Right ventricle myocardium superior (tissue), 1 donor: ENCODE measurements at places on chromosomes 5 and 9.

- no peak for DNase-seq
Observed at GRCh38 chr5:148499452-148499851, 115.7 kb downstream of the FBXO38 start.

DNA sequence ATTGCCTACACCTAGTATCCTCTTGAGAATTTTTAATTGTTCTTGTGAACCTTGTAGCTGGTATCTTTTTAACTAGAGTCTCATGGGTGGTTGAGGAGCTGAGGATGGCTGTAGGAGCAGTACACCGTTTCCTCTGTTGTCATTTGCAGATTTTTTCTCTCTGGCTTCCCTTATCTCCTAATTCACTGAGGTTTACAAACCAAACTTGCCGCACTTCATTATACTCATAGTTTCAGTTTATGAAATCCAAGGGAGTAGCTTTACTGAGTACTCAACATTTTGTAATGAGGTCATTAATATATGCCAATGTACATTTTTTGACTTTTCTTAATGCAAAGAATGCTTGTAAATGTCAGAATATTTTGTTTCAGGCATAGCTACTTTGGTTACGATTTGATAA is 154.2 kb downstream of the CCDC171 start:
- DNase-seq: no peak

GRCh38 chr9:111561165-111561719 is 36.3 kb downstream of the ZNF483 start:
- DNase-seq: no peak

- no peak for DNase-seq
Observed at GRCh38 chr5:153937661-153938060, 101.0 kb downstream of the FAM114A2 start.

DNA sequence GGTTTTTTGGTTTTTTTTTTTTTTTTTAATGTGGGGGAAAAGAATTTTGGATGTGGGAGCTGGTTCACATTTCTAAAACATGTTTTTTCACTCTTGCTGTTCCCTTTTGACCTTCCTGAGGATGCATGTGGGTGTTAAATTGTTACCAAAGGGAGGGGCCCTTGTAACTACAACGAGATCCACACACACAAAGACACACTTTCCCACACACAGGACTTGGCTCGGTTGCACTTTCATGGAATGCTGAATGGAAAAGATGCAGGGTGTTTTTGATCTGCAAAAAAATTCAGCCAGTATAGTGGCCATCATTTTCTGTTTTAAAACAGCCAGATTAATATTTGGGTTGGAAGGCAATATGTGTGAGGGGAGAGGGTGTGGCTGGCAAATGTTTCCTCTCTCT is 576.9 kb downstream of the EBF1 start:
- no peak for DNase-seq

GRCh38 chr5:76952795-76953536 is at the start of gene CRHBP:
TSS of gene CRHBP (plus strand) at chr5:76953045. CDS start at chr5:76953135, 90 bp downstream.
- no peak for DNase-seq

DNA sequence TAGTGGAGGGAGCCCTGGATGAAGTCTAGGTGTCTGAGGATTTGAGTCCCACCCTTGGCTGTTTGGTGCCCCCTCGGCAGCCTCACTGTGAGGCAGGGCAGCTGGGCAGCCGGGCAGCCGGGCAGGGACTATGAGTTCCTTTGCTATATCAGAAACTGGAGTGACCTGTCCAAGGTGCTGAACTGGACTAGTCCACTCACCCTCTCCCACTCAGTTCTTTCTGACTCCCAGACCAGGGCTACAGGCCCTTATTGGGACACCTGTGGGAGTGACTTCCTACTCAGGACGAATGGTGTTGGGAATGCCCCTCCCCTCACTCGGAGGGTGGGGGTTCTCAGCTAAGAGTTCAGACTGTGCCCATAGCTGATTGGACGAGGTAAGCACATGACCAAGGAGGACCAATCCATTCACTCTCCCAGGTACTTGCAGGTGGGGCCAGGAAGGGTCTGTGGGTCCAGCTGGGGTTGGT is 34.1 kb upstream of the RAPGEF1 start:
- no peak for DNase-seq

DNA sequence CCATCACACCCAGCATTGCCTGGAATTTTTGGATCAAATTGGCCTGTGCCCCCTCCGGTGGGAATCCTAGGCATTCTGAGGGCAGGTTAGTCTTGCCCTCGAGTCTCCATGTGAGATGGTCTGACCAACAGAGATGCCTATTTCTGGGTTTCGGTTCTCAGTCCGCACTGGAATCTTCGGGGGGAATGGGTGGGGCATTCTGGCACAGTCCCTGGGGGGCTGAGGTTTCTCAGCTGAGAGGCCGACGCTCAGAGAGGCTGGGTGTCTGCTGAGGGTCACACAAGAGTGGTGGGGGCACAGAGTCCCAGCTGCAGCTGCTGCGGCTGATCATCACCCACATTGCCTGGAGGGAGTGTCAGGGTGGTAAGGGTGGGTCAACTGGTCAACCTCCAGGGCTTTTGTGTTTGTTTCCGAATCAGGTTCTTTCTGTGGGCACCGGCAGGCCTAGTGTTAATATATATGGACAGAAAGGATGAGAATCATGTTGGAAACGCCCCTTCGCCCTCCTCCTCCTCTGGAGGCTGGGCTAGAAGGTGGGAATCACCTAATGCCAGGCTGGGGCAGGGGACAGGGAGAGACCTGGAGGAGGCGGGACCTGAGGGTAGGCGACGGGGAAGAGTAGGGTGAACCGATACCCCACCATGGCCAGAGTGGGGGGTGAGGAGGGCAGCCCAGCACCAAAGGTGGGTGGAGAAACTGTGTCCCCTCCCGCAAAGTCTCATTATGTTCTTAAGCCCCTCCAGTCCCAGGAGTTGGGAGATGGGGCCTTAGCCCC is 149.5 kb upstream of the PHYKPL start:
- no peak for DNase-seq

DNA sequence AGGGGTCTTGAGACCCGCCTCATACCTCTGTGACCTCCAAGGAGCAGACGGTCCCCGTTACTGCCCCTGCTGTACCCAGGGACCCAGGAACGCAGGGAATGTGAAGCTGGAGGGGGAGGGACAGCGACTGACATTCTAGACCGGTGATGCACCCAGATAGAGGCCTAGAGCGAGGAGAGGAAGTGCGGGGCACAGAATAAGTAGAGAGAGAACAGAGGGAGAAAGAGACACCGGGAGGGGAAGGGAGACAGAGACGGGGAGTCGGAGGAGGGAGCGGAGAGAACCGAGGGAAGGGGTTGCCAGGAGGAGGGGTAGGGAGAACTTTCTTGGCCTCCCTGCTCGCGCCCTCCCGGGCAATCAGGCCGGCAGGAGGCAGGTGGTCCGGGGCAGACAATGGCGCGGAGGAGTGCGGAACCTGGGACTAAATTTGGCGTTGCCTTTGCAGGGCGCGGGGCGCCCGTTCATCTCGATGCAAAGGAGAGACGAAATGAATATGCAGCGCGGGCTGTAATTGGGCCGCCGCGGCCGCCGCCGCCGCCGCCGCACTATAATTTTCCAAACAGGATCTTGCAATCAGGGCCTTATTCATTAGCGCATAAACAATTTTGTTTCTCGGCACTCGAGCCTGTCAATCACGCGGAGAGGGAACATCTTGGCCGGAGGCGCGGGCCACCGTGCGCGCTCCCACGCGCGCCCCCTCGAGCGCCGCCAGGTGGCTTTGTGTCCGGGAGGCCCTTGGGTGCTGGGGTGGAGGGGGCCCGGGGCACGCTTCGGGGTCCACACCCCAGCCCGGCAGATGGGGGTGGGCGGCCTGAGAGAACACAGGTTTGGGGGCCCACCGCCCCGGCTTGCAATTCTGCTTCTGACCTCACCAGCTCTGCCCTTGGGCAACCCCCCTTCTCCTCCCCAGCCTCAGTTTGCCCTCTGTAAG is 33.0 kb downstream of the NDUFA8 start:
- no peak for DNase-seq

DNA sequence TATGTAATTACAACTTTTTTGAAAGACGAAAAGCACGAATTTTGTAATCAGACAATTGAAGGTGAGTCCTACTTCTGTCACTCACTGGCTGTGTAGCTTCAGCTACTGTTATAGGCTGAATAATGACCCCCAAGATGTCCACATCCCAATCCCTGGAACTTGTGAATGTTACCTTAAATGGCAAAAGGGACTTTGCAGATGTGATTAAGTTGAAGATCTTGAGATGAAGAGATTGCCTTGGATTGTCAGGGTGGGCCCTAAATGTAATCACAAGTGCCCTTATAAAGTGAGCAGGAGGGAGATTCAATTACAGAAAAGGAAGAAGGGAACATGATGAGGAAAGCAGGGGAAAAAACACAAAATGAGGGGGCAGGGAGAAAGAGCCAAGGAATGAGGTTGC is 326.2 kb upstream of the MSX2 start:
- no peak for DNase-seq

DNA sequence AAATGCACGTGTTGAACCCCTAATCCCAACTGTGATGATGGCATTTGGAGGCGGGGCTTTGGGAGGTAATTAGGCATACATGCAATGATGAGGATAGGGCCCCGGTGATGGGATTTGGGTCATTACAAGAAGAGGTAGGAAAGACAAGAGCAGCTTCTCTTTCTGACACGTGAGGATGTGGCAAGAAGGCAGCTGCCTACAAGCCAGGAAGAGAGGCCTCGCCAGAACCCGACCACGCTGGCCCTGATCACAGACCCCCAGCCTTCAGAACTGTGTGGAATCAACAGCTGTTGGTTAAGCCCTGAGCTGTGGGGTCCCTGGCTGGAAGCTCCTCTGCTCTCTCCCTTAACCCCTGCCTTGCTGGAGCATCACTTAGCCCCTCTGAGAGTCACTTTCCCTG is 57.5 kb downstream of the COL23A1 start:
- no peak for DNase-seq

- no peak for DNase-seq
Observed at GRCh38 chr9:26158631-26159150, 480.4 kb upstream of the TUSC1 start.

DNA sequence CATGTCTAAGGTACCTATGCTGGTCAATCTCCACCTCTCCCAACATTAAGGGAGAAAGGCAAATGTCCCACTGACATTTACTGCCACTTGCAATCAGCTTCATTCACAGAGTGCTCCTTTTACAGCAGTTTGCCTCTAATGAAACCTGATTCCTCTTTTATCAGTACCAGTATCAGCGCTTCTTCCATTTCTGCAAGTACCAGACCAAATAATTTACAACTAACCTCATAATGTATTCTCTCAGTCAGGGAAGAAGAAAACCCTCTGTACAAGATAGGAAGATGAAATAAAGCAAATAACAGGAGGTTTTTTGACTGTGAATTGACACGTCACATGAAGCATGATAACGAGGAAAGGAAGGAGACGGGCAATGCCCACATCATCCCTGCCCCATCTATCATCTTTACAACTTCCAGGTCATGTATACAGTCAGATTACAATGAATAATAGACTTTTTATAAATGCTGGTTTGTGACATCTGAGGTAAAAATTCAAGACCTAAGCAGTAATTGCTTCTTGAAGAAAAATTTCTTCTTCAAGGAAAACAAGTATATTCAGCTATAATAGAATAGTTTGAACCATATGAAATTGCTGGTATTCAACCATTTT is 21.9 kb downstream of the ABITRAM start:
- DNase-seq: no peak

- no peak for DNase-seq
Observed at GRCh38 chr9:73573235-73573634, 421.6 kb downstream of the ANXA1 start.

DNA sequence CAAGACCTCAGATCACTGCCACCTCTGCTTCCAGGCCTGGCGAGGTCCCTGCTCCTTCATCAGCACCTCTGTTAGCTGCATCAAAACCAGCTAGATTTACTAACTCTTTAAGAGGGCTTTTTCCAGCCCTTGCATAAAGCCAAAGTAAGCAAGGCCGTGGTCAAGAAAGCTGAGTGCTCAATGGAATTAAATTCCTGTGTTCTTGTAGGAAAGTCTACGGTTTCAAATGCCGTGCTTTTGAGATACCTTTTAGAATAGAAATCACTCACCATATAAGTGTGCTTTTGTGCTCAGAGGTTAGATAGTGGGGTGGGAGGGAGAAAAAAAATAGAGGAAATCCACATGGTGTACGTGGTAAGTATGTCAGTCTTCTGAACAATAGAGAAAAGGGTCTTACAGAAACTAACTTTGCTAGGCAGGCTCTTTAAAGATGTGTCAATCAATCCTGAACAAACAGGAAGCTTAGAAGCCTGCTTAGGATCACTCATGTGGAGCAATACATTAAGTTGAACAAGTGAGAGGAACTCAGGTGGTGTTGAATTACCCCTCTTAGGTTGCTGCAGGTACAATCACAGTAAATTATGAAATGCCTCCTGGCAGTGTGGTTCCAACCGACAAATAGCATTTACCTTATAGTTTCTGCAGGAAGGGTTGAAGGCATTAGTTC is 79.7 kb downstream of the SEMA6A start:
- no peak for DNase-seq

- no peak for DNase-seq
Observed at GRCh38 chr5:144467792-144468191, 297.1 kb downstream of the KCTD16 start.

- DNase-seq: no peak
Observed at GRCh38 chr5:24222876-24223275, 421.9 kb downstream of the CDH10 start.

GRCh38 chr5:16554110-16554509 is 62.7 kb downstream of the RETREG1 start:
- DNase-seq: no peak

DNA sequence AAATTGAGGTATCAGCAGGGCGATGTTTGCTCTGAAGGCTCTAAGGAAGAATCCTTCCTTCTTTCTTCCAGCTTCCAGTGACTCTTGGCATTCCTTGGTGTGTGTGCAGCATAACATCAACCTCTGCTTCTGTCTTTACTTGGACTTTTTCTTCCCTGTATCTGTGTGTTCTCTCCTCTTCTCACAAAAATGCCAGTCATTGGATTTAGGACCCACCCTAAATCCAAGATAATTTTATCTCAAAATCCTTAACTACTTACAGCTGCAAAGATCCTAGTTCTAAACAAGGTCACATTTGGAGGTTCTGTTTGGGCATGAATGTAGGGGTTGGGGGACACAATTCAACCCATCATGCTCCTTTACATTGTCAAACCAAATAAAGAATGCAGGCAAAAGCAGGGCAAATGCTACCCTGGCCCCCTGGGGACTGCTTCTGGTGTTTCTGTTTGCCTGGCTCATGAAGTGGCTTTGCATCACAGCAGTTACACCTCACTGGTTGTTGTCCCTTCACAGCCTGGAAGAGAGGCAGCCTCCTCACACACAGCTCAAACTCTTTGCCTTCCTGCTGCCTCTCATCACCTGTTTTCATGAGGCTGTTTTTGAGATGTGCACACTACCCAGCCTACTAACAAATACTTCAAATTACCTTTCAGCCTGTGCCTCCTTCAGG is 64.8 kb upstream of the PLCXD3 start:
- no peak for DNase-seq

- DNase-seq: no peak
Observed at GRCh38 chr5:125152044-125152443, 405.6 kb upstream of the ZNF608 start.

- no peak for DNase-seq
Observed at GRCh38 chr5:14547666-14548065, 33.9 kb upstream of the OTULINL start.

GRCh38 chr9:124894741-124895170 is 32.8 kb downstream of the ARPC5L start:
- no peak for DNase-seq
